Stimulated activated CD8-positive, alpha-beta memory T cell treated with anti-CD3 and anti-CD28 coated beads, Interleukin-7, amount 100 ng/mL, for 4 hours (primary cell): ENCODE measurements at places on chromosomes 1 and 21.

- peak; percentile 23 for DNase-seq
Observed at GRCh38 chr1:156910309-156910782, 10.1 kb upstream of the LRRC71 start.

DNA sequence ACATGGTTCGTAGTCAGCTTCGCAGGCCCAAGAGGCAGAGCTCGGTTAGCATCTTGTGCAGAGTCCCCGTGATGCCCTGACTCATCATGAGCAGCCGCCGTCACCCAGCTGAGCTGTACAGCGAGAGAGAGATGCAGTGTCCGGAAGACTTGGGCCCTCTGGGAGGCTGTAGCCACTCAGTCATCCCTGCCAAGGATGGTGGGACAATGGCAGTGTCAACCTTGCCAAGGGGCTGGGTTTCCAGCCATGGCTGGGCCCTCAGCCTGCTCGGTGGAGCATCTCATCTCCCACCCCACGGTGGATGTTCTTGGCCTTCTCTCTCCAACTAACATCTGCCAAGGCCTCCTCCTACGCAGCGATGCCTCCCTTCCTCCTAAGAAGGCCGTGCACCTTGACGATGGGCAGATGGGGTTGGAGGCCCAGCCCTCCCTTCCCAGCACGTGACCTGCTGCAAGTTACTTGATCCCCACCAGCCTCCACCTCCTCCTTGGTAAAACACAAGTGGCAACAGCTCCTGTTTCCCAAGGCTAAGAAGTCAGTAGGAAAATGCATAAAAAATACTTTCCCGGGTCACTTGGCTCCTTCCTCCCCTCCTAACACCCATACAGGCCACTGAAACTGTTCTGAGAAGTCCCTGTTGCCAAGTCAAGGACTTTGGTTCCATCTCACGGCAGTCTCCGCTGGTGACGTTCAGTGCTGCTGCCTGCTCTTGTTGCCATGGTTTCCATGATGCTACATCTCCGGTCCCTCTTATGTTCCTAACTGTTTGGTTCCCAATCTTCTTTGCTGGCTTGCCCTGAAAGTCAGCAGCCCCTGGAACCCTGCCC is 384.7 kb upstream of the VAMP3 start:
- DNase-seq, result no peak

- DNase-seq, result no peak
Observed at GRCh38 chr1:44806704-44807363, at the start of gene DYNLT4. TSS of gene DYNLT4 (minus strand) at chr1:44807351. CDS start at chr1:44806668, 683 bp downstream.

DNA sequence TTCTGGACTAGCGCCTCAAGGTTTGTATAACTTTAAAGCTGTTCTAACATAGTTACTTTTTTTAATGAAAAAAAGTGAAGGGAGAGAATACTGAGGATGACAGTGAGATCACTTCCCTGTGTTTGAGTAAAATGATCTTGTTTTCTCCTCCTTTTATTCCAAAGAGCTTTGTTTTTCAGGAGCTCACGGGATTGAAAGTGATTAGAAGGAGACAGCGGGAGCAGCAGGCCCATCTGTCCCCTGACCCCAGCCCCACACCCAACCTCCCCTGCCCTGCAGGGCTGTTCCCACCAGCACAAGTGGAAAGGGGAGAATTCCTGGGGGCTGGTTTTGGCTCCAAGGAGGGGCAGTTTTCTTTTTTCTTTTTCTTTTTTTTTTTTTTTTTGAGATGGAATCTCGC is 2.1 kb upstream of the DNMT3L start:
- DNase-seq, result no peak

- DNase-seq, result no peak
Observed at GRCh38 chr1:96771847-96772246, 50.3 kb downstream of the PTBP2 start.

GRCh38 chr1:60833173-60833572 is 249.2 kb upstream of the NFIA start:
- no peak for DNase-seq

DNA sequence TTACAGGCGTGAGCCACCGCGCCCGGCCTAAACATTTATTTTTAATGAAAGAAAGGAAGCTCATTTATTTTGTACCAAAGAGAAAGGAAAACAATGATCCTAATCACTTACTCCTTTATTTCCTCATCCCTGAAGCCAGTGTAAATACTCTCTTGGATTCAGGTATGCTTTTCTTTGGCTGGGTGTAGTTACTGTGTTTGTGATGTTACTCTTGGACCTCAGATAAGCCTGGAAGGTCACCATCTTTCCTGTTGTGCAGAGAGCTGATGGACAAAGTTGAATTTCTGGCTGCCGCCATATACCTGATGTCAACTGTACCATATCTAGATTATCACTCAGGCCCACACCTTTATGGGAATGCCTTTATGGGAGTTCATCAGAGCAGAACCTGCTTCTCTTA is 35.4 kb upstream of the FOXE3 start:
- DNase-seq, result no peak

DNA sequence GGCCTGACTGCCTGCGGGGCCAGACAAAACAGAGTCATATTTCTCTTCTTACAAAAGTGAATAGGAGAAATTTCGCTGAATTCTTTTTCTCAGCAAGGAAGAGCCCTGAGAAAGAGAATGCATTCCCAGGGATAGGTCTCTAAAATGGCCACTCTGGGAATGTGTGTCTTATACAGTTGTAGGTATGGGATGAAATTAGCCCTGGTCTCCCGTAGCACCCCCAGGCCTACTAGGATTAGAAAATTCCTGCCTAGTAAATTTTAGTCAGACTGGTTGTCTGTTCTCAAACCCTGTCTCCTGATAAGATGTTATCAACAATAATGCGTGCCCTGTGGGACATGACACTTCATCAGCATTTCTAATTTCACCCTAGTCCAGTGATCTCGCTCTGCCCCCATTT is 920.1 kb downstream of the LTN1 start:
- DNase-seq, result no peak

DNA sequence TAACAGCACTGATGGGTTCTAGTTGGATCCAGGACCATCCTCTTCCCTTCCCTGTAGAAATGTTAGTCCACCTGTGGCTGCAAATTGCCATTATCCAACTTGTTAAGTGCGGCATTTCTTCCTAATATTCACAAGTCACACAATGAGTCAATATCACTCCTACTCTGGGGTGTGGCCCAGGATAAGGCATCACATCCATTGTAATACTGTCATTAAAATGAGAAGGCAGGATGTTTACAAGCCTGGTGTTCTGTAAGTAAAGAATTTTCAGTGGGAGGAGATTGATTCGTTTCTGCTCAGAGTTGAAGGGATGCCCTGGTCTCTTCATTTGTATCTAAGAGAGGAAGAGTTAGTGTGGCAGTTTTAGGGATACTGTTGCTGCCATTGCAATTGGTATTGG is 18.1 kb upstream of the ARHGAP29 start:
- no peak for DNase-seq

DNA sequence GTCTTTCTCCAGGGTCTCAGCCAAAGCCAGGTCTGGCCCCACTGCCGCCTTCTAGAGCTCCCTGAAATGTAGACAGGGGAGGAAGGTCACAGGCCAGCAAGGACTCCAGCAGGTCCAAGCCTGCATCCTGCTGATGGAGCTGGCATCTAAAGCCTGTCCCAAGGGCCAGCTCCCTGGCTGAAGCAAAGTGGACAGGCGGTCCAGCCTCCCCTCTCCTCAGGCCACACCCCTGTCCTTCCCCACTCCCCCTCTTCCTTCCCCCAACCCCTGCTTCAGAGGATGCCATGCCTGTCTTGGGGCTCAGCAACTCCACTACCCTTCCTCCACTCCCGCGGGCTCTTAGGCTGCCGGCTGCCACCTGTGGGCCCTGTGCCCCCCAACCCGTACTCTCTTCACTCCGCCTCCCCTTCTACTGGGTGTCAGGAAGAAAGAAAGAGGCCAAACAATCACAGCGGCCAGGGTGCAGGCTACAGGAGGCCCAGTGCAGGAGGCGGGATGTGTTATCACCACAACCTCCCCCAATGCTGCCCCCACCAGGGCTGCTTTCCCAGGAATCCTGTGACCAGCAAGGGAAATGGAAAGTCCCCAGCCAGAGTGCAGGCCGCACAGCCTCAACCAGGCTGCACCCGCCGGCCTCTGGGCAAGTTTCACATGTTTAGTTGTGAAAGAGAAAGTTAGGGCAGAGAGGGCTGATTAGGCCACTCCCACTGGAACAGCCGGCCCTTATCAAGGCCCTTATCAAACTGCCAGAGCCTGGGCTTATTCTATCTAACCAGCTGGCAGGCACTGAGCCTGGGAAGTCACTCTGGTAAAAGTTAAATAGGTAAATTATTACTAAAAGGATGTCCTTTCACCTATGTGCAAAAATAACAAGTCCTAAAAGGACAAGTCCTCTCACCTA is 34.1 kb downstream of the ACOT7 start:
- peak; percentile 30 for DNase-seq

GRCh38 chr1:116392717-116393404 is 19.8 kb downstream of the ATP1A1 start:
- DNase-seq, result no peak

- no peak for DNase-seq
Observed at GRCh38 chr1:75131565-75132241, 2.5 kb upstream of the LHX8 start.

DNA sequence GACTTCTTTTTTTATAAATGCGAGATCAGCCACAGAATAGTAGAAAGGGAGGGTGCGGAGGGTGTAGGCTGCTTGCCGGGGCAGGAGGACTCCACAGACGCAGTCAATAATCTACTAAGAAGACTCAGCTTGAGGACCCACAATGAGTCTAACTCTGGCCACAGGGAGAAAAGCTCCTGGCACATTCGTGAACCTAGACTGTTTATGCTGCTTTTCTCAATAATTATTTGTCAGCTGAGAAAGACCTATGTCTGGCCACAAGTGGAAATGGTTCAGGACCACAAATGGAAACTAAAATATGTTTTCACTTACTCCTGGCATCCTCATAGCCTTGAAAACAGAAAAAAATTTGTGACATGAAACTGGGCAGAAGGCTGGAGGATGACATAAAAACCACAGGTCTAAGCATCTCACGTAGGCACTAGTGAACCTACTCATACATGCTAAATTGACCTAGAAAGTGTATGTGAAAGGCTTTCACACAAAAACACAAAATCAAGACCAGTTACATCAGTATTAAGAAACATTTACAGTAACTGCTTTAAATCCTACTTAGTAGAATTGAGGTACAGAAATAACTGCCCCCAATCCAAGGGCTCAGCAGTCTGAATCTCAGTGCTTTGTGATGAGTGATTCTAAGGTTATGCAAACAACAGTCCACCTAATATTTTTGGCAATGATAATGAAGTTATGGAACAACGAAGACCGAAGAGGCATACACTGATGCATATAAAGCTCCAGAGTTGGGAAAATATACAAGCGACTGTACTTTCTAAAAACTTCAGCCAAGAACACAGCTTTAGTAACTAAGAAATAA is 159.5 kb downstream of the SLC45A1 start:
- DNase-seq, result no peak

DNA sequence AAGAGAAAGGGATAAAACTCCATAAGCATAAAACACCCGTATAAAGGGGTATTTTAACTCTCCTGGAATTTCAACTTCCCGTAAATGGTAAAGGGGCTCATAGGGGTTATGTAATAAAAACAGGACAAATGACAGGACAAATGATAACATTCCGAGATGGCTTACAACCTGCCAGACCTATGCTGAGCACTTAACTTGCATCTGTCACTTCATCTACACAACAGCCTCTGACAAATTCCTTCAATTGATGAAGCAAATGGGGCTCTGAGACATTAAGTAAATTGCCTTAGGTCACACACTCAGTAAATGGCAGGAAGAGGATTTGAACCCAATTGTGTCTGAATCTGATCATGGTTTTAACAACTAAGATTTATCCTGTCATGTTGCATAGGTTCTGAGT is 327.6 kb upstream of the SNX7 start:
- DNase-seq, result no peak

DNA sequence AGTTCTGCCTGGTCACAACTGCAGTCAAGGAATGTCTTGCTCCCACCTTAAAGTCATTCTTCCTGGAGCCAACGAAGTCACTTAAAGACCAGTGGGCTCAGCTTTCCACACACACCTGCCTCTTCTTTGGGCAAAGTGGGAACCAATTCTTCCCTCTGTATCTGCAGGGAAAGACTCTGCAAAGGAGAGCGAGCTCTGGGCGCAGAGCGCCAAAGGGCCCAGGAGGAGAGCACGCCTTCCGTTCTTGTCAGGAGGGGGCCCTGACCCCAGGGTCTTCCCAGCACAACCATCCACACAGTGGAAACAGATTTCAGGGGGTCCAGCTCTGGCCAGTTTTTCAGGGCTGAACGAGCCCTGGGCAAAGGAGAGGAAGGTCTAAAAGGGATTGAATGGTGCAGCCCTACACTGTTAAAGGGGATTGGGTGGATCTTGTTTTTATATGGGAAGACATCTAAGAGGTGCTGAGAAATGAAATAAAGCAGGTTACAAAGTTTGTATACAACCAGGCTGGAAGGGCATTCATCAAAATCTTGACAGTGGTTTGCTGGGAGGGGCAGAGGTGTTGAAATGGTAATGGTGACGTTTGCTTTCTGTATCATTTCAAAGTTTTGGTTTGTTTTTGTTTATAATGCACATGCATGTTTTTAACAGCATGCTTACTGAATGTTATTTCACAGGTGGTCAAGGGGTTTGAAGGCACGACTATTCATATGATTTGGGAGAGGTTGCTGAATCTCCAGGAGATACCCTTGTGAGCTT is 6.8 kb upstream of the OLIG2 start:
- DNase-seq, result no peak

GRCh38 chr1:225527575-225527974 is 99.7 kb upstream of the LBR start:
- no peak for DNase-seq

- DNase-seq, result peak; percentile 21
Observed at GRCh38 chr1:180632326-180633056, 669 bp downstream of the XPR1 start.

- no peak for DNase-seq
Observed at GRCh38 chr21:42556960-42557359, 43.3 kb downstream of the SLC37A1 start.

DNA sequence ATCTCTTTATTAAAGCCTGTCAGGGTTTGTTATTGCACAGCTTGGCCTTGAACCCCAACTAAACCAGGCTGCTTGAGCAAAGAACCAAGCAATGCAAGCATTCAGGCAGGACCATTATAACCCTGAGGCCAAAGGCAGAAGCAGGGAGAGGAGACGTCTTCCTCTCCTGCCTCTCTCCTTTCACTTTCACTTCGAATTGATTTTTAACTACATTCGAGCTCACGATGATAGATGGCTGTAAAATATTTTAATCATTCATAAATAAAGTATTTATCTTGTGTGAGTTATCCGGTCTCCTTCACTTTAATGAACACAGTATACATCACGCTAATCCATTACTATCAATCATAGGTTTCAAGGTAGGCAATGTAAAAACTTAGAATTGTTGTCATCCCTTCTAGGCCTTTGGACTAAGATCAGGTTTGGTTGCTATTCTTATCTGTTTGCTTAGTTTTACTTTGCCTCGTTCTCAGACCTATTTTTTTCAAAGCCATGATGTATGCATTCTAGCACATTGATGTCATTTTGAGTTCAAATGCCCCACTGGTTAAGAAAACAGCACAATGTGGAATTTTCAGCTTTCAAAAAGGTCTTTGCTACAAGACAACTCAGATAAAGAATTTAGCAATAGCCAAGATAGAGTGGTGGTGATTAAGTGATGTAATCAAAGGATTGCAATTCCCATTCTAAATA is 480.2 kb upstream of the RUNX1 start:
- no peak for DNase-seq

- DNase-seq, result no peak
Observed at GRCh38 chr1:221670081-221670480, 71.8 kb downstream of the DUSP10 start.

GRCh38 chr1:183454377-183454776 is 17.9 kb upstream of the SMG7 start:
- DNase-seq, result no peak
